Activated CD4-positive, alpha-beta T cell treated with anti-CD3 and anti-CD28 coated beads for 24 hours (primary cell): ENCODE measurements at places on chromosomes 7 and 10.

DNA sequence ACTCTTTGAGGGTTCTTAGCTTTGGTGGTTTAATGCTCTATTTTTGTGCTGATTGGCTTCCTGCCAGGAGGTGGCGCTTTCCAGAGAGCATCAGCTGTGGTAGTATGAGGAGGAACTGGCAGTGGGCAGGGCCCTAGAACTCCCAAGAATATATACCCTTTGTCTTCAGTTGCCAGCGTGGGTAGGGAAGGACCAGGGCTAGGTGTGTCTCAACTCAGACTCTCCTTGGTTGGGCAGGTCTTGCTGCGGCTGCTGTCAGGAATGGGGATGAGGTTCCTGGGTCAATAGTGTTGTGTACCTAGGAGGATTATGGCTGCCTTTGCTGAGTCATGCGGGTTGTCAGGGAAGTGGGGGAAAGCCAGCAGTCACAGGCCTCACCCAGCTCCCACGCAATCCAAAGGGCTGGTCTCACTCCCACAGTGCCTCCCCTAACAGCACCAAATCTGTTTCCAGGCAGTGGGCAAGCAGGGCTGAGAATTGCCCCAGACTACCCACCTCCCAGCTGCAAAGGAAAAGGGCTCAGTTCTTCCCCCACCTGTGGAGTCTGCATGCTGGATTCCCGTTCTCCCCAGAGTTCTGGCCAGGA is 191.5 kb downstream of the PHTF2 start:
- DNase-seq = no peak

- no peak for DNase-seq
Observed at GRCh38 chr10:971150-971542, 17.1 kb upstream of the GTPBP4 start.

GRCh38 chr10:5458425-5458824 is 40.9 kb downstream of the CALML5 start:
- DNase-seq = no peak

DNA sequence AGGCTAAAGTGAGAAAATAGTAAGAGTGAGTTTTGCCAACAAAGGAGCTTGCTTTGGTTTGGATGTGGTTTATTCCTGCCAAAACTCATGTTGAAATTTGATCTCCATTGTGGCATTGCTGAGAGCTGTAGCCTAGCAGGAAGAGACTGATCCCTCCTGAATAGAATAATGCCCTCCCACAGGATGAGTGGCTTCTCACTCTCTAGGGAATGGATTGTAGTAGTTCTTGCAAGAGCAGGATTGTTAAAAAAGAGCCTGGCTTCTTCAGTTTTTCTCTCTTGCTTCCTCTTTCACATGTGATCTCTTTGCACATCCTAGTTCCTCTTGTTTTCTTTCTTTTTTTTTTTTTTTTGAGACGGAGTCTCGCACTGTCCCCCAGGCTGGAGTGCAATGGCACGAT is 34.4 kb downstream of the ASAH2 start:
- no peak for DNase-seq

- DNase-seq = no peak
Observed at GRCh38 chr10:102444851-102445250, 6.5 kb downstream of the C10orf95 start.

- no peak for DNase-seq
Observed at GRCh38 chr7:99252166-99252895, 20.3 kb upstream of the MYH16 start.

DNA sequence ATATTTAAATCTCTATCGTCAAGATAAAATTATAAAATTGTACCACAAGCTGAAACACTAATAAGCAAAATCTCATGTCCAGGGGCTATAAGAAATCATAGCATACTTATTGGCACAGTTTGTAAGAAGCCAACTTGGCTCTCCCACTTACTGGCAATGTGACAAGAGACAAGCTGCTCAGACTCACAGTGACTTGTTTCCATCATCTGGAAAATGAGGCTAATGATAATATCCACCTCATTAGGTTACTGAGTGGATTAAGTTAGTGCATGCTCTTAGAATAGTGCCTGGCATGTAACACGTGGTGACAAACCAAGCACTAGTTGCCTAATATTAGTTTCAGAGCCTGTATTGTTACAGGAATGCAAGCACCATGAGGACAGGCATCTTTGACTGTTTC is 234.4 kb downstream of the GLI3 start:
- no peak for DNase-seq

- no peak for DNase-seq
Observed at GRCh38 chr7:75596727-75597614, 104.9 kb downstream of the SPDYE5 start.

- DNase-seq = no peak
Observed at GRCh38 chr10:839550-840205, 91.8 kb downstream of the LARP4B start.

DNA sequence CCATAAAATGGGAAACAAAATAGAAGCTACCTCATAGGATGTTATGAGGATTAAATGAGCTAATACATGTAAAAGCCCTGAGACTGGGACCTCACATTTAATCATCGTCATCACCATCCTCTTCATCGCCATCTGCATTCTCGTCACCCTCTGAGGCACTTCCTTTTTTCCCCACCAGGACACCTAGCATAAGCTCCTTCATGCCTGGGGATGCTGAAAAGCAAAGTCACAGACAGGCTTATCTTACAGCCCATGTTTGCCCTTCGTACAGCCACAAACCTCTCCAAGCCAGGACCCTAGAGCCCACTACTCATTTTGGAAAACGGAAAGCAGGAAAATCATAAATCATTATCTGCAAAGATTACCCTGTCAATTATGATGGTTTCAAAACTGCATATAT is 249.6 kb downstream of the GPAM start:
- DNase-seq = no peak

DNA sequence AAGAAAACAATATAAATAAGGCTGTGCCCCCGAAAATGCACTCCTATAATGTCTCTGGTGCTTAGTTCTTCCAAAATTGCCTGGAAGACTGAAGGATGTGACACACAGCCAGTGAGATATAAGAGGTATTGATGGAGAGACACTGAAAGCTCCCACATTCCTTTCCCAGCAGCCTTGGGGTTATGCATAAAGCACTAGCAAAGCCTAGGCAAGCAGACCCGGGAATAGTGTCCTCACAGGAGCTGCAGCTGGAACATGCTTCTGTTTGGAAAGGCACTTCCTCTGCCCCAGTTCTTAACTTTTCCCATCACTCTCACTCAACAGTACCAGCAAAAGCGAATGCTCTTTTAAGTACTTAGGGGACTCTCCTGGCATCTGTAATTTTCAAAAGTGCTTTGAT is 178.0 kb downstream of the AMPH start:
- DNase-seq = no peak

GRCh38 chr7:123935436-123936381 is 10.7 kb downstream of the SPAM1 start:
- DNase-seq = no peak

GRCh38 chr7:140902303-140902953 is 22.3 kb downstream of the BRAF start:
- no peak for DNase-seq
